ENCODE measurements at places on chromosomes 13 and 19.

- DNase-seq: no peak
These were observed 1.9 kb downstream of the CABP5 start for GRCh38 chr19:48041877-48042580.

DNA sequence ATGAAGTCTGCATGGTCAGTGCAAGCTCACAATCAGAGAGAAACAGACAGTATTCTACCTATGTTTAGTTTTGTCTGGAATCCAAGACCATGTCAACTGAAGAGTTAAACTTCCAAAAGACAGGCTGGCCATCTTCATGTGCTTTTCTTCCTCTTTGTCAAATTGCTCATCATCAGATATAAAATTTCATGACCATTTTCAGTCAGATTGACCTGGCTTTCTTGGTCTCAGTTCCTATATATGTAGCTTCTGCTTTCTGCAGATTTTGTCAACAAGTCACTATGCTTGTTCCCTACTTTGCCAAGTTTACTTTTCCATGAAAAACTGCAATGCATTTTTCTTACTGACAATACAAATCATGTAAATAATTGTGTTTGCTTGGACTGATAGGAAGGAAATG, 13.9 kb downstream of the SLC46A3 start:
- no peak for DNase-seq

- DNase-seq: no peak
These were observed 2.7 kb upstream of the TEX29 start for GRCh38 chr13:111317571-111318345.

DNA sequence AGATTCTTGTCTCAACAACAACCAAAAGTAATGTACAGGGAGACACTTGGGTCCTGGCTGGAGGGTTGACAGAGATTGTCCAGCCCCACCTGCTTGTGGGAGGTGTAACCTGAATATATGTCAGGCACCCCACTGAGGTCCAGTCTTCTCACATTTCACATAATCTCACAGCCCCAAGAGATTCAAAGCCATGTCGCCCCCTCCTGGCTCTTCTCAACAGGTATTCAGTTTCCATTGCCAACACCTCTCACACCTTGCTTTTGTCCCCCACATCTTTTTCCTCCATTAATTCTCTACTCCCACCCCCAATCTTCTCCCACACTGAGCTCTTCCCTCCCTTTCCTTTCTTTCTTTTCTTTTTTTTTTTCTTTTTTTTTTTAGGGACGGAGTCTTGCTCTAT, 11.2 kb downstream of the UNC13A start:
- DNase-seq: no peak

GRCh38 chr13:87677043-87677495, 5.9 kb downstream of the SLITRK5 start:
- DNase-seq: no peak

DNA sequence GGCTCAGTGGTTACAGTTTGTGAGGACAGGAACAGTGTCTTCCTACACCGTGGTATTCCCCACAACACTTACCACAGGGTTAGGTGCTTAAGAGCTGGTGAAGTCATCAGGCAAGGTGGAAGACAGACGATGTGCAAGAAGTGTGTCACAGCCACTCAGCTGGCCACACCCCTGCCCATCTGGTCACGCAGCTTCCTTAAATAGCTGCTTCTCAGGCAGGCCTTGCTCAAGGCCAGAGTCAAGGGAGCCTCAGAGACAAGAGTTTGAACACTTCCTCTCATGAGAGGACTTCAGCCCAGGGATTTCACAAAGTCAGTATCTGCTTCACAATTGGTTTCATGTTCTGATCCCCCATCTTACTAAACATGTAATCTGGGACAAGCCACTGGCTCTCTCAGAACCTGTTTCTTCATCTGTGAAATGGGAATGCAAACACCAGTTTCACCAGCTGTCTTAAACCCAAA, 80.3 kb upstream of the FRY start:
- peak; percentile 48 for DNase-seq

DNA sequence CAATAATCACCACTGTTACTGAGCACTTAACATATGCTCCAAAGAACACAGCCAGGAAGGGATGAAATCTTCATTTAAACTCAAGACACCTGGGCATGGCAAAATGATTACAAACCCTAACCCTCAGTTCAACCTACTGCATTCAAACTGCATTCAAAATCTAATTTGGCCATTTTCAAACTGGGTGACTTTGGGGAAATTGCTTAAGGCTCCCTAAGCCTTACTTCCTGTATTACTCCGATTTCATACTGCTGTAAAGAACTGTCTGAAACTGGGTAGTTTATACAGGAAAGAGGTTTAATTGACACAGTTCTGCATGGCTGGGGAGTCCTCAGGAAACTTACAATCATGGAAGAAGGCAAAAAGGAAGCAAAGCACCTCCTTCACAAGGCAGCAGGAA, 50.4 kb downstream of the CBY2 start:
- no peak for DNase-seq

- DNase-seq: peak; percentile 91
These were observed 2.6 kb upstream of the MCEMP1 start for GRCh38 chr19:7674010-7675005.

DNA sequence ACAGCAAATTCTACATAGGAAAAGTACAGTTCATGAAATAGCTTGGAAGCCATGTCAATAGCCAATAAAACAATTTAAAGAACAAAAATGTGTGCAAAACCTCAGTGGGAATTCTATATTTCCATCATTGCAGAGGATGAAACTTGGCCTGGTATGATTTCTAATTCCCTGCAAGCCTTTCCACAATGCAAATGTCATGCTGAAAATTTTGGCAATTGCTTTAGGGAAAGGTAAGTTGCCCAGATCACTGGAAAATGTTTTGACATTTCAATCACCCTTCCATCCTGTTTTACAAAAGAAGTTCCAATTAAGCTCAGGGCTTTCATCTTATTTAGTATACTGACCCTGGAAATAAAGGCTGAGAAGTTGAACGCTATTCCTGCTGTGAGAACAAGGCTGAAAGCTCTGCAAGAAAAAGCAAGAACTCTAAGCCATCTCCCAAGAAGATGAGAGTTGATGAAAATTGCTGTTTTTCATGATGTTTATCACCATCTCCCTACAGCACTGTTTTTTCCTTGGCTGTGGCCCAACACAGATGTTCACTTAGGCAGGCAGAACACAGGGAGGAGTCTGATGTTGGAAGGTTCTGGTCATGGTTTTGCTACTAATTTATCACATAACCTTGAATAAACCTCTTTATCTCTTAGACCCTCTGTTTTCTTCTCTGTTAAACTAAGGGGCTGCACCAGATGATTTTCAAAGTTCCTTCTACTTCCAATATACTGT, 263.7 kb downstream of the KCTD12 start:
- peak; percentile 67 for DNase-seq

DNA sequence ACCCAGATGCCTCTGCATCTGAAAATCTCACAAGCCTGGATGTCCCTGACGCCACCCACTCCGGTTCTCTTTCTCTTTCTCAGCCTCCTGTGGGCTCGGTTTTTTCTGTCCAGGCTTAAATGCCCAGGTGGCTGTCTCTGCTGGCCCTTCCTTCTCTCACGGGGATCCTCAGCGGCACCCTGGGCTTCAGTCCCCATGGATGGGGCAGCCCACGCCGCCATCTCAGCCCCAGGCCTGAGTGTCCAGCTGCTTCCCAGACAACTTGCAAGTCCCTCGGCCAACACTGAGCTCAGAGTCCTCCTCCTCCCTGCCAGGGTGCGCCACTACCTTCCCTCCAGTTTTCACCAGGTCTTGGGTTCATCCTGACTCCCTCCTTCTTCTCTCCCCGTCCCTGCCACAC, 6.4 kb downstream of the FBN3 start:
- DNase-seq: peak; percentile 16

- DNase-seq: no peak
These were observed 955.5 kb upstream of the PCDH9 start for GRCh38 chr13:68185444-68186141.

DNA sequence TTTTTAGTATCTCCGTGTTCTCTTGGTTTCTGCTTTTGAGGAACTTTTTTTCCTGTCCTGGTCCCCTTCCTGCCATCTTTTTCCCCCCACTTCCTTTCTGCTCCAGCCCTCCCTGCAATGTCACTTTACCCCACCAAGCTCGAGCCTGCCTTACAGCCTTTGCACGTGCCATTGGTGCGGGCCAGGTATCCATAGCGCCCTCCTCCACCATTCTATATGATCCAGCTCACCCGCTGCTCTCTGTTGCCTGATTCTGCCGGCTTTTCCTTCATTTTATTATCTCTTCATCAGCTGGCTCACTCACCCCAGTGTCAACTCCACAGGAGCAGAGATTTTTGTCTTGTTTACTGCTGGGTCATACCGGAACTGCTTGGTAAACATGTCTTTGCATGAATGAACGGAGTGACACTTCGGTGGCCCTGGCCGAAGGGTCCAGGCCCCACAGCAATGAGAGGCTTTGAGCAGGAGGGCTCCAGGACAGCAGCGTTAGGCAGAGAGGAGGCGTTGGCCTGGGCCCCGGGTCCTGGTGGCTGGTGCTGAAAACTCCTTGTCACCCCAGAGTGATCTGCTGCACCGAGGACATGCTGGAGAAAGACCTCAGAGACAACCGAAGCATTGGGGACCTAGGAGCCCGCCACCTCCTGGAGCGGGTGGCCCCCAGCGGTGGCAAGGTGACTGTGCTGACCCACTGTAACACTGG, 1.2 kb downstream of the MRI1 start:
- peak; percentile 30 for DNase-seq

DNA sequence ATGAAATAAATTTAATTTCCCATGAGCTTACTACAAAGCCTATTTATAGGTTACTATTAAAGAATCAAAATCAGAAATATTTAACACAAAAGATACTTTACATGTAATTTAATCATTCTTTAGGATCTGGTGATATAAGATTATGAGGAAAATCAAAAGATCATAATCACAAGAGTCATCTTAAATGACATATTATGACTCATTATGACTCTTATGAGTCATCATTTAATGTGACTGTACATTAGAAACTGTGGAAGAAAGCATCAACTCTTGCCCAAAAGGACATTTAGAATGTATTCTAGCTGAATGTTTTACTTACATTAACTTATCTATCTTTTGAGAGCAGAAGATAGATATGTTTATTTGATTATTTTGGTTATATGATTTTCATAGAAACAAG, 458.6 kb downstream of the DCT start:
- DNase-seq: peak; percentile 58

DNA sequence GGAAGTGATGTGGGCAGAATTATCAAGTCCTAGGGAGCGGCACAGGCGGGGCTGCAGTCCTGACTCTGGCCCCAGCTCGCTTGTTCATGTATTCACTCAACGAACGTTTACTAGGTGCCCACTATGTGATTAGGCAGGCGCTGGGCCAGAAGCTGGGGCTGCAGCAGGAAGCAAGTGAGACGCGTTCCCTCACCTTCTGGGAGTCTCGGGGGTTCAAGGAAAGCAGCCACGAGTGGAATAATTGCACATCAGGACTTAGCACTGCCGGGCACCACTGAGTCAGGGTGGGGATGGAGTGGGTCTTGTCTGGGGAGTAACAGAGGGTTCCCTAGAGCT, 2.5 kb upstream of the LMTK3 start:
- no peak for DNase-seq

DNA sequence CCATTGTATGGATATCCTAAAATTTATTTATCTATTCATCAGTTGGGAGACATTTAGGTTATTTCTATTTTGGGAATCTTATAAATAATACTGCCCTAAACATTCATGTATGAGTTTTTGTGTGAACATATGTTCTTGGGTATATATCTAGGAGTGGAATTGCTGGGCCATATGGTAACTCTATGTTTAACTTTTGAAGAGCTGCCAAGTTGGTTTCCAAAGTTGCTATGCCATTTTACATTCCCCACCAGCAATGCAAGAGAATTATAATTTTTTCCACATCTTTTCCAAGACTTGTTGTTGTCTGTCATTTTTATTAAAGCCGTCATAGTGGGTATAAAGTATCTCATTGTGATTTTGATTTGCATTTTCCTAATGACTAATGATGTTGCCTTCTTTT, 48.2 kb upstream of the CALM3 start:
- no peak for DNase-seq

DNA sequence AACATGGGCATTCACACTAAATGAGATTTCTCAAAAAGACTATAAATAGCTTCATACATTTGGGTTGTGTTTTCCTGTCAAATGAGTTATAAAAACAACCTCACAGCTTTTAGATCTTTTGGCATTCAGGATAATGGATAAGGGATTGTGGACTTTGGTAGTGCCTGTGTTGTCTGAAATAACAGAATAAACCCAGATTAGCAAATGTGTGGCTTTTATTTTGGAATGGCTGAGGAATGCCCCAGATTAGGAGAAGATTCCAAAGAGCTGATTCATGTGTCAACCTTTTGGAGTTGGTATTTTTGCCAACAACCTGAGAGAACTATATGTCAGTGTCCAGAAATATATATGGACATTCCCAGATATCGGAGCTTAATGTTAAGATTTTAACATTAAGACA, 164.7 kb downstream of the MTUS2 start:
- DNase-seq: no peak

DNA sequence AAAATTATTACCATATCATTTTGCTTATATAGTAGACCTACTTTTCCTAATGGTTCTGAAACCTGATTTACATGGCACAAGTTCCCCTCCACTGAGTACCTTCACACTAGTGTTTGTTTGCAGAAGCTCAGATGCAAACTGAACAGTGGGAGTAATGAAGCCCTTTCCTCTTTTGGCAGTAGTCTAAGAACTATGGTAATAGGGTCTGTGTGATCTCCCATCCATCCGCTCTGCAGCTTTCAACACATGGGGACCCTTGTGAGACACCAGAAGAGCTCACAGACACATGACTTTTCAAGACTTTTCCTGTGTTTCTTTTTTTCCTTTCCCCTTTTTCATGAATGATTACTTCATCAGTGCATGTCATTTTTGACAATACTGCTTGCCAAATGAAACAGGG, 336.0 kb downstream of the ATP8A2 start:
- DNase-seq: no peak

- no peak for DNase-seq
These were observed 13.0 kb downstream of the NMRK2 start for GRCh38 chr19:3945838-3946237.

DNA sequence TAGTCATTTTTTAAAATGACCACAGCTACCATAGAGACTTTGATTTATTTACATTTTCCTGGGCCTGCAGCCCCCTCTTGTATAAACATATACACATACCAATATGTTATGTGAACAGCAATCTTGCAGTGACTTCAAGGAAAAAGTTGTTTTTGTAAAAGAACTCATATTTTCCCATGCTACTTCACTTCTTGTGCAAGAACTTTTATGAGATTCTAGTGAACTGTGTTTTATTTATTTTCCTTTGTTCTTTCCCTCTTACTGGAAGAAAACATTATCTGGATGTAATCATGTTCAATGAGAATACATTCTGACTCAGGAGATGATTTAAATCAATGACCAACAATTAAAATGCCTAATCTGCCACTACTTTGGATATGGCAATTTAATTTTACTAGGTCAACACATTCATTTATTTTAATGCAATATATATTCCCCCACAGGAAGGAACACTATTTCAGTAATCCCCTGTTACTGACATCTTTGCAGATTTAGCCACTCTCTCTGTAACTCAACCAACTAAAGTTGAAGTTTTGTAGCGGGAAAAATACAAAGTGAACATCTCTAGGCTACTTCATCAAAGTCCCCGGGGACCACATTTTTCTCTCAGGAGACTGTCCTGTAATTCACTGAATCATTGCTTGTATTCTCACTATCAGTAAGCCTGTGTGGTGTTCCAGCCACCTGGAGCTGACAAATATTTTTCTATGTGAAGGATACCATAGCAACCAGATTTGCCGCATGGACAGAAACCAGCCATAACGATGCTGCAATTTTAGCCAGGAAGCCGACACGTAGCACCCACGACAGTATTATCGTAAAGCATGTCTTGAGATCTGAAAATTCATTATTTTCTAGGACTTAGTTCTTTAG, 90.5 kb downstream of the STARD13 start:
- DNase-seq: peak; percentile 81

- DNase-seq: peak; percentile 38
These were observed 147.2 kb downstream of the FLT1 start for GRCh38 chr13:28347456-28348371.

GRCh38 chr13:46179491-46179908, 2.5 kb downstream of the LCP1 start:
- no peak for DNase-seq
